Naive thymus-derived CD8-positive, alpha-beta T cell (primary cell): ENCODE measurements at places on chromosomes 5 and 9.
A peak's percentile ranks its signal among the peaks of the same experiment; 100 is the strongest.

DNA sequence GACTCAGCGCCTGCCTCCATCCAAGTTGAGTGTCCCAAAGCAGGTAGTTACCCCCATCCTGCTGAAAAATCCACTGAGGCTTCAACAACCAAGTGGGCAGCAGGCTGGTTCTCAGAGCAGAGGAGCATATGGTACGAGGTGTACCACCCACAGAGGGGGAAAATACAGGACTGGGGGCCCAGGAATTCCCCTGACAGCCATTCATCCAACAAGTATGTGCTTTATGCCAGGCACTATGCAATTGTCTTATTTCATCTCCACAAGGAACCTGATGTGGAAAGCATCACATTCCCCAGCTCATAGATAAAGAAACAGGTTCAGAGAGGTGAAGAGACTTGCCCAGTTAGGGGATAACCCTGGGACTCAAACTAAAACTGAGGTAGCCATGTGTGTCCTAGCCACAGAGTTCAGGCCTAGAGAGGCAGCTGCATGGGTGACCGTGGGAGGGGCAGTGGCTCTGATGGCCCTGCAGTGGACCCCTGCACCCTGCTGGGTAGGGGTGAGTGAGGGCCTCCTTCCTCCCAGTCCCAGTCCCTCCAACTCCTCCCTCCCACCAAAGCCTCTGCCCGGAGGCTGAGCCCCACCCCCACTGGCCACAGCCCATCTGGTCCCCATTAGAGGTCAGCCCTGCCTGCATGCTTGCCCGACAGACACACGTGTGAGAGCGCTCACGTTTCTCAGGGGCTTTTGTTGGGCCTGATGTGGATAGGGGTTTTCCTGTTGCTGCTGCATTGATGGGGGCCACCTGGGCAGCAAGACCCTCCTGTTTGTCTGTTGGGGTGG, 11.5 kb downstream of the PDLIM4 start:
- H3K27ac ChIP-seq = no peak overlapping the region
- H3K36me3 ChIP-seq = no peaks in the 10 kb centered on the region
- no peak for DNase-seq
- peaks cover 7% of the 10 kb centered on the region for H3K27me3 ChIP-seq
- peaks cover 13% of the 10 kb centered on the region for H3K4me1 ChIP-seq

DNA sequence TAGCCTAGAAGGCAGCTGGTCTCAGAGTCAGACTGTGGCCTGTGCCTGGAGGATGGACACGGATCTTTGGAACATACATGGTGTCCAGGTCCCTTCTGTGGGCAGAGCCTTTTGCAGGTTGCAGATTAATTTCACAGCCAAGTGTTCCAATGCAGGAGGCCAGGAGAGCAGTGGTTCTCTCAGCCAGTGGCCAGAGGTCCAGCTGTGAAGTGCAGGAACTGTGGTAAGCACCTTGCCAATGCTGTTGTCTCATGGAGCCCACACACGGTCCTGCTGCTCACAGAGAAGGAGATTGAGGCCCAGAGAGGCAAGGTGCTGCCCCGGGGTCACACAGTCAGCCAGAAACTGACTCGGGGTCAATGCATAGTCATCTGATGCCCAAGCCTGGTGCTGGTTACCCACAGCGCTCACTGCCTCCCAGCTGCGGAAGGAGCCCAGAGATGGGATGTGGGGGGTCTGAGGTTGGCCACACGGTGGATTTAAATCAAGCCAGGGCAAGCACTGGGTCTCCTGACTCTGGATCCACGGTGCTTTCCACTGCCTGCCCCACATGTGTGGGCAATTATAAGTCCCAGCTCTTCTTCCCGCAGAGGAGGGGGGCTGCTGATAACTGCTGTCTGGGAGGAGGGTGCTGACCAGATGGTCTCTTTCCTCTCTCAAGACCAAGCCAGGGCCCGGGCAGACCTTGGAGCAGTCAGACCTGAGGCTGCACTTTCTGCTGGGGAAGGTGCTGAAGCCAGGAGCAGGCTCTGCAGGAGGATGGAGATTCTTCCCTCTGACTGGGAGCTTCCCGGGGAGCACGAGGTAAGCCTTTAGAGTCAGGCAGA, 2.8 kb downstream of the PDGFRB start:
- H3K4me1 ChIP-seq = peaks cover 14% of the 10 kb centered on the region
- DNase-seq = no peak
- no peaks in the 10 kb centered on the region for H3K36me3 ChIP-seq
- H3K27me3 ChIP-seq = peaks cover 2% of the 10 kb centered on the region
- no peak overlapping the region for H3K4me3 ChIP-seq

GRCh38 chr5:1048861-1049838, 40.5 kb downstream of the NKD2 start:
- peaks cover 11% of the 10 kb centered on the region for H3K36me3 ChIP-seq
- H3K27ac ChIP-seq = no peak overlapping the region
- no peaks in the 10 kb centered on the region for H3K27me3 ChIP-seq
- no peak for DNase-seq

DNA sequence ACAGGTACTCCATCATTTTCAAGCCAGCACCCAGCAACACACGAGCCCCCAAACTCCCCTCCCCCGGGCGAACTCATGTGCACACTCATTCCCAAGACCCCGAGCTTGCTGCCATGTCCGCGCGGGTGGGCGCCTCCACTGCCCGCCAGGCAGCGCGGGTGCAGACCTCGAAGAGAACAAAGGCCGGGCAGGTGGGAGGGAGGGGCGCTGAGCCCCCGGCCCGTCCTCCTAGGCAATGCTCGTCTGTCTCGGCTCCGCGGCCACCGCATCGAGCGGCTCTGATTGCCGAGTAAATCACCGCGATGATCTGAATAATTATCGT, 47.1 kb upstream of the PSD2 start:
- H3K4me3 ChIP-seq = peak overlapping the region; percentile 94
- no peaks in the 10 kb centered on the region for H3K36me3 ChIP-seq
- peaks cover 22% of the 10 kb centered on the region for H3K4me1 ChIP-seq
- H3K27me3 ChIP-seq = peaks cover 5% of the 10 kb centered on the region
- H3K27ac ChIP-seq = peak overlapping the region; percentile 57

- no peak overlapping the region for H3K27ac ChIP-seq
- no peak for DNase-seq
- no peaks in the 10 kb centered on the region for H3K36me3 ChIP-seq
- no peak overlapping the region for H3K4me3 ChIP-seq
These were observed 106.4 kb upstream of the SMC5 start for GRCh38 chr9:70152350-70152749.

DNA sequence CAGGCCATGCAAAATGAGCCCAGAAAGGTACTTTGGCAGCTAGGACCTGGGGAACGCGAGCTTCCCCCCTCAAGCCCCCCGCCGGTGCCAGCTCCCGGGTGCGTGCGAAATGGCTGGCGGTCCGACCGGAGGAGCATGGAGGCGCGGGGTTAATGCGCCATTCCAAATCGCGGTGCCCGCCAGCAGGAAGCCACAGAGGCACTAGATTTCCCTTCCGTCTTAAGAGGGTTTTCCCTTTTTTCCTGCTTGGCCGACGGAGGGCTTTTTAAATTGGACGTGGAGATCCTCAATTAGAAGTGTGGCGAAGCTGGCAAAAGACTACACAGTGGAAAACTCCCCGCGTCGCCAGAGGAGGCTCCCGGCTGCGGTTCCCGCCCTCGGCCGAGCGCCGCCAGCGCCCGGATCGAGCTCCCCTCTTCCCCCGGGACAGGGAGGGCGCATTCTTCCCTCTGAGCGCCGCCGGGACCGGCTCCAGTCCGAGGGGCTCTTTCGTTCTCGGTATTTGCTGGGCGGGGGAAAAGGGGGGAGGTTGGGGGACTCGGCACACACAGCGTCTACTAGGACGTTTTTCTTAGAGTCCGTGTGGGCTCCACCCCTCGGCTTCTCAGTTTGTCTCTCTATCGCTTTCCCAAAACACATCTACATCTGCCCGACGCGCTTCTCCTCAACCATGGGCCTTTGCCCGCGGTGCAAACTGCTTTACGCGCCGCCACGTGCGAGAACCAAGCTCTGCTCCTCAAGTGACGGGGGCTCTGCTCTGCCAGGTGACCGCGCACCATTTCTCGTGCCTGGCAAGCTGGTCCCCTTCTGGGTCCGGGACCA, 3.0 kb downstream of the GDNF start:
- H3K36me3 ChIP-seq = no peaks in the 10 kb centered on the region
- peak overlapping the region; percentile 66 for H3K4me3 ChIP-seq
- H3K4me1 ChIP-seq = peaks cover 9% of the 10 kb centered on the region
- peaks cover 61% of the 10 kb centered on the region for H3K27me3 ChIP-seq
- no peak for DNase-seq

DNA sequence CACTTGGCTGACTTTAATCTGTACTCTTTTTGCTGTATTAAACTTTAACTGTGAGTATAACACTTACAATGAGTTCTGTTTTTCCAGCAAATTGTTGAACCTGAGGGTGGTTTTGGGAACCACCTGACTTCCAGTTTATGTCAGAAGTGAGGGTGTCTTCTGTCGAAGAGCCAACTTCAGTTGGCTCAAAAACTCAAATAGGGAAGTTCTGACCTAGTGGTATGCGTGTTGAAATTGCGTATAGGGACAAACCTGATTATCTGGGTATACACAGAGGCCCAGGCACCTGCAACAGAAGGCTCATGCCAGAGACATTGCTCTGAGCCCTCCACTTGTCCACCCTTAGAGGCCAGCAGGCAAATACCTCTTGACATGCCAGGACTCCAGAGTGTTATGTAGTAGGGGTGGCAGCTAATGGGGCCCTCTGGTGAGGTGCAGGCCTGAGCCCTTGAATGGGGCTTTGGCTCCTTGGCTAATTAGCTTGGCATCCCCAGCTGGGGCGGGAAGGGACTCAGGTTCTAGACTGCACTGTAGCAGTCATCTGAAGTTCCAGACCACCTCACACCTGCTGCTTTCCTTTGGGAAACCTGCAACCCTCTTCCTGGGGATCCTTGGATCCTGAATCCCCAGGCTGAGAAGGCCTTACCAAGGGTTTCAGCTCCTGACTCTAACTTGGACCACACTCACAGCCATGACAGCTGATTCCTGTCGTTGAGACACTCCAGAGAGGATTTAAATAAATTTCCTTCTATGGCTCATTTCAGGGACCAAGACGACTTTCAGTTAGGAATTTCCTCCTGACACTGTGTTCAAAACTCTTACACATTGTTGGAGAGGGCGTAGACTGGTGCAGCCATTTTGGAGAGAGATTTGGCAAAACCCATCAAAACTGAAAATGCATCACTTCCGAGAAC, 189.6 kb downstream of the HSPA4 start:
- DNase-seq = no peak
- H3K4me1 ChIP-seq = peaks cover 14% of the 10 kb centered on the region
- no peak overlapping the region for H3K27ac ChIP-seq
- H3K27me3 ChIP-seq = no peaks in the 10 kb centered on the region
- H3K36me3 ChIP-seq = no peaks in the 10 kb centered on the region

- peaks cover 2% of the 10 kb centered on the region for H3K4me1 ChIP-seq
- DNase-seq = no peak
- H3K4me3 ChIP-seq = no peak overlapping the region
- peaks cover 4% of the 10 kb centered on the region for H3K36me3 ChIP-seq
- no peaks in the 10 kb centered on the region for H3K27me3 ChIP-seq
- no peak overlapping the region for H3K27ac ChIP-seq
These were observed 46.7 kb downstream of the RCL1 start for GRCh38 chr9:4839470-4839912.

- H3K36me3 ChIP-seq = no peaks in the 10 kb centered on the region
- H3K4me3 ChIP-seq = no peak overlapping the region
- H3K4me1 ChIP-seq = no peaks in the 10 kb centered on the region
- DNase-seq = no peak
These were observed 43.1 kb upstream of the ELL2 start for GRCh38 chr5:96004754-96005153.

DNA sequence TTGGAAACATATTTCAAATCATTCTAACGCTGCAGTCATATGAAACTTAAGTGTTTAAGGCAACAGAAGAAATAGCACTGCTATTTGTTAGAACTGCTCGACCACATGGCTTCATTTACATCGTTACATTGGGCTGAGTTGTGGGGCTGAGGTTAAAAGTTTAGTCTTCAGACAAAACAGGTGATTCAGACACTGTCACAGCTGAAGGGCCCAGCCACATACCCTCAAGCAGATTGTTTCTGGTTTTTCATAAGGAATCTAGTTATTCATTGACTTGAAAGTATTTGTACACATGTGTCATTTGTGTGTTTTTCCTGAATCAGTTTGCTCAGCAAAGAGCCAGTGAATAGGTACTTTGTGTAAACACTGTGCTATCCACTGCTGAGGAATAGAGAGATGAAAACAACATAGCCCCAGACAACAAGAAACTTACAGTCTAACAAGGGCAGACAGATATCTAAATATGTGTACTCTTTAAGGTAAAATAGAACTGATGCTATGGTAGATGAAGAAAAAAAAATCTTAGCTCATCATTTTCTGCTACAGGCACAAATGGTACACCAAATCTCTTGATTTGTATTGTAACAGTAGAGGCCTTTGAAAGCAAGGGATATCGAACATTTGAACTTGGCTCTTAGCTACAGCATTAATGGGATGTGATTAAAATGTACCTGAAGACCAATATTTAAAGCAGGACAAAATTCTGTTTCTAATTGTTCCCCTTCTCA, 357.6 kb upstream of the RPS23 start:
- no peak overlapping the region for H3K27ac ChIP-seq
- no peaks in the 10 kb centered on the region for H3K4me1 ChIP-seq
- H3K4me3 ChIP-seq = no peak overlapping the region
- no peaks in the 10 kb centered on the region for H3K36me3 ChIP-seq

DNA sequence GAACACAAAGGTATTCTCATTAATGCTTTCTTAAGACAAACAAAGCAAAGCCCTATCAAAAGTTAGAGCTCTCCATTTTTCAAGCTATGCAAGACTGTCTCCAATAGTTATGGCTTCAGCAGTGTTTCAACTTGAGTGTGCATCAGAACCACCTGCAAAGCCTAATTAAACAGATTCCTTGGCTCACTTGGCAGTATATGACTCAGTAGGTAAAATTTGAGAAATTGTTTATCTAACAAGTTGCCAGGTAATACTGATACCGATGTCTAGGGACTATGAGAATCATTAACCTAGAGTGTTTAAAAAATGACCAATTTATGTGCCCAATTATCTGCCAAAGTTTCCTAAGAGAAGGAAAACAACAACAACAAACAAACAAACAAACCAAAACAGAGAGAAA, 60.3 kb upstream of the PARP8 start:
- no peak overlapping the region for H3K27ac ChIP-seq
- H3K4me3 ChIP-seq = no peak overlapping the region
- no peaks in the 10 kb centered on the region for H3K27me3 ChIP-seq
- H3K4me1 ChIP-seq = peaks cover 10% of the 10 kb centered on the region
- H3K36me3 ChIP-seq = no peaks in the 10 kb centered on the region

DNA sequence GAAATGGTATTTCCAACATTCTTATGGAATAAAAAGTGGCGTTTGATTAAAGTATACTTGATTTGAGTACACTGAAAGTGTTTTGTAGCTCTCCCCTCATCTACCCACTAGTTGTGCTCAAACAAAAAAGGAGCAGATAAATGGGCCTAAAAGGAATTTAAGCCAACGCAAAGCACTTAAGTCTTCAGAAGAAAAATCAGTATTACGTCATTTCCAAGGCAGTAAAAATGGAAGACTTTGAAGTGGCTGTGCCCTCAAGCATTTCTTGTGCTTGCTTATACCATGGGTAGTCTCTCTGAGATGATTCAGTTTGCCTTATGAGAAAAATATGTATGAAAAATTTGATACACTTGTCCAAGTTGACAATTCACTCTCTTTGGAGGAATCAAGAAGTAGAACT, 279.9 kb upstream of the CD180 start:
- H3K36me3 ChIP-seq = no peaks in the 10 kb centered on the region
- no peak overlapping the region for H3K4me3 ChIP-seq
- no peak for DNase-seq
- no peak overlapping the region for H3K27ac ChIP-seq
